ENCODE measurements at places on chromosomes 11 and 22.

GRCh38 chr11:93392867-93393266 is 62.3 kb downstream of the DEUP1 start:
- no peak for DNase-seq

GRCh38 chr11:112626731-112627130 is 334.5 kb upstream of the NCAM1 start:
- no peak for DNase-seq

DNA sequence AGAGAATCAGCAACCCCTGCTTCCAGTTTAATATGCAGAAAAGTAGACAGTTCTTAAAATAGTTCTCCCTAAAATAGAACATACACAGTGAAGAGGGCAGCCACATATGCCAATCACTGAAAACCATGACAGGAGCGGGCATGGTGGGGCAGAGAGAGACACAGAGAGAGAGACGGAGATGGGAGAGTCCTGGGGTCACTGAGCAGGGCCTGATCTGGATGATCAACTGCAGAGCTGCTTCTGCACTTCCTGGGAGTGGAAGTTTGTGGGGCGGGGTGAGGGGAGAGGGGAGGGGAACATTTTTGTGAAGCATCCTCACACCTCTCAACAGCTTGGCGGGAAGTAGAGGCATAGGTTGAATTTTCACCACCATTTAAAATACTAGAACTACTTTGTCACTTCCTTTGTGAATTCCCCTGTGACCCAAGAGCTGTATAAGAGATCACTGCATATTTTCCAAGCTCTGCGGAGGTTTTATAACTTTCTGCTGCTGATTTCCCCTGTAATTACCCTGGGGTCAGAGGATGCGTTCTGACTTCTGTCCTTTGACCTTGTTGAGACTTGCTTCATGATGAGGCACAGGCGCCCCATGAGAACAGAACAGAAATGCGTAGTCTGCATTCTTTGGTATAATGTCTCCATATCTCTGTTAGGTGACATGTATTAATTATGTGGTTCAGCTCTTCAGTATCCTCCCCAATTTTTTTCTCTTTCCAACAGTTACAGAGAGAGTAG is 419.4 kb downstream of the BRD1 start:
- no peak for DNase-seq

GRCh38 chr11:115502636-115503082 is 1.6 kb downstream of the CADM1 start:
- no peak for DNase-seq

- DNase-seq = no peak
Observed at GRCh38 chr11:91264481-91264880, 960.1 kb upstream of the FAT3 start.

DNA sequence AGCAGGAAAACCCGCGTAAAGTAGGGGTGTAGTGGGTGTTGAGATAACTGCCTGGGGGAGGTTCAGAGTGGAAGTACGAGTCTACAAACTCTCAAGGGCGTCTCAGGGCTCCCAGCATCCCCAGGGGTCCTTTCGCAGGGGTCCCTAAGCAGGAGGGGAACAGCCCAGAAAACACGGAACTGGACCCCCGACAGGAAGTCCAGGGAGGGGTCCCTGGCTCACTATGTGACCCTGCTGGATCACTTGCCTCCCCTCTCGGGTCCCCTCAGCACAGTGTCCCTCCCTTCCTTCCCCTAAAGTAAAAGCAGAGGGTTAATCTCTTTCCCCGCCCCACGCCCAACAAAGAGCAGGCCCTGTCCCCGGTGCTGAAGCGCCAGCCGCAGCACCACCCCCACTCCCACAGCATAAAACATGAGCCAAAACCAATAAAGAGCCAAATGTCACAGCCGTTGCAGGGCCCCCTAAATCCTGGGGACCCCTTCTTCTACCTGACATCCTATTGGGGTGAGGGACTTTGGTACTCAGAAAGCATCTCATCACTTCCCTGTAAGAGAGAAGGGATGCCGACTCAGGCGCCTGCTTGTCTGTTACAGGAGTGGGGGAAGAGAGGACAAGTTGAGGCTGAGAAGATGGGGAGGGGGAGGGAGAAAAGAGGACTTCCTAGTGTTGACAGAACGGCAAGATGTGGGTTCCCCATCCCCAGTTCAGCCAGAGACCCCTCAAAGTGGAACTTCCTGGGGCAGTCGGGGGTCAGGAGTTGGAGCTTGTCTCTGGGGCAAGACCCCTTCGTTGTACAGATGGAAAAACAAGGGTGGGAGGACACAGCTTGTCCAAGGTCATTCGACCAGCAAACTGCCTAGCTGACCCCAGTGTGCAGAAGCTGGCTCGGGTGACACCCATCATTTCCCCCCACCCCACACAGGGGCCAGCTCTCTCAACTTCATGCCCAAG is 1.4 kb upstream of the NEFH start:
- no peak for DNase-seq

- DNase-seq = no peak
Observed at GRCh38 chr22:45784357-45785277, 113.0 kb downstream of the ATXN10 start.

GRCh38 chr11:8756201-8756600 is 73.6 kb downstream of the RPL27A start:
- DNase-seq = no peak

DNA sequence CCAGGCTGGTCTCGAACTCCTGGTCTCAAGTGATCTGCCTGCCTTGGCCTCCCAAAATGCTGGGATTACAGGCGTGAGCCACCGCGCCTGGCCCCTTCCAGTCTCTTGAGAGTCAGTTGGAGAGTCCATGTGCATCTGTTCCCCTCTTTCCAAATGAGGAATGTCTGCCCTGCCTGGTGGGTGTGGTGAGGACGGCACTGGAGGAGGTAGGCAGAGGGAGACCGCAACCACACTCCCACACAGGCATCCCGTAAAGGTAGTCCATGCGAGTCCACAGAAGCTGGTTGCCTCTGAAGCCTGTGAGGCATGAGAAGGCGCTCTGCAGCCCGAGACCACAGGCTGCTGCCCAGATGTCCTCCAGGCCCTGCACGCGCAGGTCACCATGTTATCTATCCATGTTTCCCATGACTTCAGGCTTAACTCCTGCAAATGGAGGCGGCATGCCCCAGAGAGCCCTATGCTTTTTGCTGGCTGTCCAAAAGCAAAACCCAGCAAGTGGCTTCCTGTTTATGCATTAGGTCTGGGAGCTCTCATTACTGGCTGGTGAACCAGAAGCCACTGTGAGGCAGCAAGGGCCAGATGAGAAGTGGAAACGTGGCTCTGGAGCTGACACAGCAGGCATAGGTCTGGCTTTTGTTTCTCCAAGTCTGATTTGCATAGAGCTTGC is 43.4 kb downstream of the GRIK4 start:
- DNase-seq = no peak

GRCh38 chr11:117900121-117900648 is 23.7 kb upstream of the FXYD6 start:
- no peak for DNase-seq

GRCh38 chr11:6587360-6587953 is 16.0 kb downstream of the RRP8 start:
- DNase-seq = no peak

DNA sequence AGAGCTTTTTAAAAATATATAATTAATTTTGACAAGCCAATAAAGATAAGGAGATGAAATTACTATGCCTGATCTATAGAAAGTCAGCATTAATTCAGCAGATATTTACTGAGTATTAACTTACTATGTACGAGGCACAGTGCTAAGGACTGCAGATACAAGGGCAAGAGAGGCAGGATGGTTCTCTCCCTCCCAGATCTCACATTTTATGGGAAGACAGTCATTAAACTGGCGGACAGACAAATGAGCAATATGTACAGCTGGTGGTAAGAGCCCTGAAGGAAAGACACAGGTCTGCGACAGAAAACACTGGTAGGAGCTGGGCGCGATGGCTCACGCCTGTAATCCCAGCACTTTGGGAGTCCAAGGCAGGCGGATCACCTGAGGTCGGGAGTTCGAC is 36.8 kb downstream of the MCHR1 start:
- DNase-seq = no peak

DNA sequence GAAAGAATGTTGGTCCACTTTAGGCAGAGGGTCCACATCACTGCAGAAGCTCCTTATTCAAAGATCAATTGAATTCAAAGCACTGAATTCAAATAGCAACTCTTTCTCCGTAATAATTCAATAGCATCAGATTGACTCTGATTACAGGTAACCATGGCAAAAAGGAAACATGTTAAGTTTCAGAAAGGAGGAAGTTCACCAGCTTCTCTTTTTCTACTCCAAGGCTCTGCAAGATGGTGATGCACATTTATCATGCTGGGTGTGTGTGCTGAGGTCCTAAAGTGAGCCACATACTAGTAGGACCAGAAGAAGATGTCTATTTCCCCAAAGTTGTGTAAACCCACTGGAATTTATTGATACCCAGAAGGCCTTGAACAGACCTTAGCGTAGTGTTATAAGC is 18.0 kb upstream of the DRD2 start:
- no peak for DNase-seq

DNA sequence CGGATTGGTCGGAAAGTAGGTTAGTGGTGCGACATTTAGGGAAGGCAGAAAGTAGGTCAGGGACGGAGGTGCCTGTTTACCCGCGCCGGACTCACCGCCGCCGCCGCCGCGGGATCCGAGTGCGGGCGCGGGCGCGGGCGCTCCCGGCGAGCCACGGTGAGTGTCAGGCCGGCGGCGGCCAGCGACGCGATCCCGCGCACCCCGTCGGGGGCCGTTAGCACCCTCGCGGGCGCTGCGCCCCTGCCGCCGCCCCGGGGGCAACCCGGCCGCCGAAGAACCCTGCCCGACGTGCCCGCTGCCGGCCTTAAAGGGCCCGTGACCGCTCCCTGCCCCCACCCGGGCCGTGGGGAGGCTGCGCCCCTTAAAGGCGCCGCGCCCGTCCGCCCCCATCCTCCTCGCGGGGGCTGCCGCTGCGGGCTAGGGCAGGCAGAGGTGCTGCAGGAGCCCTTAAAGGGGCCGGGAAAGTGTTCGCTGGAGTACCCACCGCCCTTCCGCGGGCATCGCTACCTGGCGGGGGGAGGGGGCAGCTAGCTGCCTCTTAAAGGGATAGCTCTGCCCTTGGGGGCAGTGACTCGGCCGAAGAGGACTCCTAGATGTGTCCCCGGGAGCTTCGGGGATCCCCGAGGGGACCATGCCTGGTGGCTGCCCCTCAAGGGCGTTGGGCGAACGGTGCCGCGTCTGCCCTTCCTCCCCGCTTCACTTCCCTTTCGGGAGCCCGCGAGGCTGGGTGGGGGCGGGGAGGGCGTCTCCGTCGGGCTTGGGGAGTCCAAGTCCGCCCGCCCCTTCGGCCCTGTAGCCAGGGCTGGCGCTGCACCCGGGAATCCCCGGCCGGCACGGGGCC is at the start of gene BMAL1:
TSS of gene BMAL1 (plus strand) at position 23 of the 841 bp plus-strand sequence. CDS start 76,519 bp downstream, outside the sequence.
- peak; percentile 49 for DNase-seq

GRCh38 chr11:62922653-62923431 is 1.7 kb upstream of the CHRM1 start:
- no peak for DNase-seq

DNA sequence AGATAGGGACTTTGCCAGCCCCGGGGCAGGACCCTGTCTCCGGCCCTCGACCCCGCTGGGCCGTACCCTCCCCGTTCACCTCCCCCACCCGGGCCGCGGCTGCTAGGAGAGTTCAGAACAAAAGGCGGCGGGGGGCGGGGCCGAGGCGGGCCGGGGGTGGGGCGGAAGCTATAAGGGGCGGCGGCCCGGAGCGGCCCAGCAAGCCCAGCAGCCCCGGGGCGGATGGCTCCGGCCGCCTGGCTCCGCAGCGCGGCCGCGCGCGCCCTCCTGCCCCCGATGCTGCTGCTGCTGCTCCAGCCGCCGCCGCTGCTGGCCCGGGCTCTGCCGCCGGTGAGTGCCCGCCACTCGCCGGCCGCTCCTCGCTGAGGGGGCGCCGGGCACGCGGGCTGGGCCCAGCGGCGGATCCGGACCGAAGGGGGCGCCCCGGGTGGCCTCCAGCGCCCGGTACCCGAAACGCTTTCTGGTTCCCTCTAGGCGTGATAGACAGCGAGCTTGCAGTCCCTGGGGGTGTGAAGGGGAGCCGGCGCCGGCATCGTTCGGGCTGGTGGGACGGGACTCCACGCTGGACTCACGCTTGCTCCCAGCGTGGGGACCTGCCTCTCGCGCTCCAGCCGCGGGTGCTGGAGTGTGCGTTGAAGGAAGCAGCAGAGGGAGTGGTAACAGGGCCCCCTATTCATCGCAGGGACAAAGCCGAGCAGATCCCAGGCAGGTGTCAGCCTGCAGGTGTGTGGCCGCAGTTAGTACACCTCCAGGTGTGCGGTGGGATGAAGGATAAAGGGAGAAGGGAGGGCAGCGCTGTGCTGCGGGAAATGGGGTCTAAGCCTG is at the start of gene MMP11:
TSS of gene MMP11 (plus strand) at position 201 of the 825 bp plus-strand sequence. CDS start at position 223, 22 bp downstream.
- peak; percentile 37 for DNase-seq

- no peak for DNase-seq
Observed at GRCh38 chr11:9396752-9397151, 12.3 kb downstream of the IPO7 start.

GRCh38 chr11:2919188-2919587 is 10.0 kb downstream of the PHLDA2 start:
- DNase-seq = no peak

GRCh38 chr11:16741473-16741872 is 3.0 kb downstream of the C11orf58 start:
- no peak for DNase-seq

DNA sequence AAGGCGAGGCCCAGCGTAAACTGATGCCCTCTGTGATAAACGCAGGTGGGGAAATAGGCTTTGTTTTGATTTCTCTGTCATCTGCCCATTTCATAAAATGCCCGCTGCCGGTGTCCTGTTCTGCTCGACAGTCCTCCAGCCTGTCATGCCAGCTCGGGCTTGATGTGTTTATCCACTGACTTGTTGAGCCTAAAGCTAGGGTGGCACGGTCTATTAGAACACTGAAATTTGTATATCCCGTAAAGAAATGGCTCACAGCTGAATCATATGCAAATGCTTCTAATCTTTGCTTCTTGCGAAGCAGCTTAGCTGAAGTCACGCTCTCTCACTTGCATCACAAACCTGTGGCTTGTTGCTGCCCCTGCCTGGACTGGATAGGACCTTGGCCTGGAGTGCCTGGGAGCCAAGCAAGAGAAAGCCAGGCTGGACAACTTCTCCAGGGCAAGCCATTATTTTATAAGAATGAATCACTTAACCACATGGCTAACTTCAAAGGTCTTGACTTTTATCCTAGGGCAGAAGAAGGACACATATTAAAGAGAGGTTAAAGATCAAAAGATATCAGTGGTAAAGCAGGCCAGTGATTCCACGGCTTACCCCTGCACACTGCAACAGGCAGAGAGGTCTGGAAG is 33.1 kb downstream of the EHF start:
- DNase-seq = no peak

- no peak for DNase-seq
Observed at GRCh38 chr11:67396587-67397389, 4.9 kb downstream of the PPP1CA start.

- DNase-seq = peak; percentile 26
Observed at GRCh38 chr22:26367402-26368245, 61.4 kb upstream of the ASPHD2 start.
